ENCODE measurements at places on chromosomes 3 and 15. TPM values are rescaled to one million over a fixed set of nuclear protein-coding genes. Genes with fewer than 3 reads are reported as not detected.

- DNase-seq: no peak
These were observed 291.3 kb upstream of the ZPLD1 start for GRCh38 chr3:102143536-102143935.

GRCh38 chr15:45157974-45158373 is 28.2 kb downstream of the DUOX1 start:
- DNase-seq: no peak

Gene PLA2G4D
- not detected for total RNA-seq

GRCh38 chr15:70420086-70420947 is 322.6 kb upstream of the TLE3 start:
- no peak for DNase-seq

Gene PCBP4
- total RNA-seq: 9.4 TPM

DNA sequence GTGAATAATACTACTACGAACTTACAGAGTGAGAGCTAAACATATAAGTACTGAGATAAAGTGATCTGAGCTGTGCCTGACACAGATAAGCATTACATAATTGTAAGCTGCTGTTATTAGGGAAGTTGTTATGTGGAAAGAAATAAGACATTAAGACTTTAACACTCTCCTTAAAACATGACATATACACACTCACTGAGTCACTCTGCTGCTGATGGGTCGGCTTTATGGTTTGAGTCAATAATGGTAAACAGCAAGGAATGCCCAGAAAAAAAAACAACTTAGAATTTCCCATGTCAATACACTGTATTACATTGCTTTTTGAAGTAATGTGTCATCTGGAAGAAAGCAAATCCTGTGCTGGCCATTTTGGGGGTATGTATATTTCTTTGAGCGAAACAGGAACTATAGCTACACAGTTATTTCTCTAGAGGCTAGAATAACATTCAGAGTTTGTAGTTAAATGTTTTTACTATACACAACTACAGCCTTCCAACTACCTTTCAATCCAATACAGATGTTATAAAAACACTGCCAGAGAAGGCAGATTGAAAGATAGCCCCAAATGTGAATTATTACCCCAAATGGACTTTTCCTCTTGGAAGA is 22.8 kb upstream of the SPRED1 start:
- no peak for DNase-seq

GRCh38 chr3:194212161-194212844 is 76.4 kb downstream of the HES1 start:
- no peak for DNase-seq

- no peak for DNase-seq
These were observed 116.9 kb downstream of the RORA start for GRCh38 chr15:61112231-61112630.

DNA sequence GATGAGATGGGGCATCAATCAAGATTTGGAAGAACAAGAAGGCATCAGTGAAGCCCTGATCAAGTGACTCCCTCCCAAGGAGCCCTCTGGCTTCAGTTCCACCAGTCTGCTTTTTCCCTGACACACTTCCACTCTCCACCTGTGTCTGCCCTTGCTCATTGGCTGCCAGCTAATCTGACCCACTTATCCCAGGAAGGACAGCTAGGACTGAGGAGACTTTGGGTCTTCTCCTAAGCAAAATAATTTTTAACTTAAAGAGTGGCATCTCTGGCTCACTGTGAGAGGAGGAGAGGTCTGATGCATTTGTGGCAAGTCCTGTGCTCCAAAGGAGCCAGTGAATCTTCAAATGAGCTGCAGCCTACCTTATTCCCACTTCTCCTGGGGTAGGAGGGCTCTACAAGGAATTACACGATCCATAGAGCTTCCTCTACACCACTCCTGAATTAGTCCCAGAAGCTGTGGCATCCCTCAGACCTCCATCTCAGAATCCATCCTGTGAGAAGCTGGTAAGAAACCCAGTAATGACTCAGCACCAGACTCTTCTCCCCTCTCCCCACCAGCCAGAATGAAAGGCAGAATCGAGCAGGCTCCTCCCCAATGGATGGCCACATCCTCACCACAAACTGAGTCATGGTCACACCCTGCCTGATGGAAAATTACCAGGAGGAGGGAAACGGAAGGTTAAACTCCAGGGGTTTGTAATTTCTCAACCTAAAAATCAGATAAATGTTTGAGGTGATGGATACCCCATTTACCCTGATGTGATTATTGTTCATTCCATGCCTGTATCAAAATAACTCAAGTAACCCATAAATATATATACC is 6.3 kb upstream of the PKM start:
- no peak for DNase-seq

GRCh38 chr15:85690561-85691231 is 104.0 kb downstream of the KLHL25 start:
- DNase-seq: peak; percentile 12

Data from naive thymus-derived CD8-positive, alpha-beta T cell (primary cell).